ENCODE measurements at places on chromosomes 11 and 22.
A peak's percentile ranks its signal among the peaks of the same experiment; 100 is the strongest.

GRCh38 chr11:65643971-65644370 lies 6.1 kb downstream of the SIPA1 start:
- no peak for DNase-seq

- no peak for DNase-seq
Measured at GRCh38 chr11:114278342-114279065, 17.7 kb upstream of the NNMT start.

GRCh38 chr11:29634244-29634643 lies 382.6 kb downstream of the KCNA4 start:
- DNase-seq = no peak

DNA sequence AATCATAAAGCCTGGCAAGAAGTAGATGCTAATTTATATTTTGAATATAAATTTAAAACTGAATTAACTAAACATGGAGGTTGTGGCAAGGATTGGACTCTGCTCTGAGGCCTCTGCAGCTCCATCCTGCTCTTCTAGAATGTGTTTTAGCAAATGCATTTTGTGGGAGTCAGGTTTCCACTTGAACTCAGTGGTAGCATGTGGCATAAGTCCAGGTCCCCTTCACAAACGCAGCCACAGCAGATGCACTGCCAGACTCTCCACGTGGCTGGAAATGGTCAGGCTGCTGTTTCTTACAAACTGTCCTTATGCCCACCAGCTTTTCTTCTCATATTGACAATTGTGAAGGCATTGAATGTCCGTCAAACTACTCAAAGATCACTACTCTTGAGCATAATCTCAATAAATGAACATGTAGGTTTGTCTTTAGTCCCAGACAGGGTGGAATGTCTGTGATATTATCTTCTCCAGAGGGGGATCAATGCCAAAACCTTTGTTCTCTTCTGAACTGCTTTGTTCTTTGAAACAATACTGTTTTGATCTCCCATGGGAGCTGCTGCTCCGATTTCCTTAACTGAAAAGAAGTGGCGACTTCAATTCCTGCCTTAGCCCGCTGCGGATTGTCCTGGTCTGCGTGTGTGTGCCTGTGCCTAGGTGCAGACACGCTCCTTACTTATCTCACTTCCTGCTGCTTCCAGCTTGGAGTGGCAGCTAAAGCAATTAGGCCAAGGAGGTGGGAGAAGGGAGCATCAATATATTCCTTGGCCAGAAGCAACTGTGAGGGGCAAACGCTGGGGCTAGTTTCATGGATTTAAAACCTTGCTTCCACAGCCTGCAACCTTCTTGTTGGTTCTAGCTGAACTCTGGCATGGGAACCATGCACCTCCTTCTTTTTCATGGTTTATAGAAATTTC lies 24.2 kb downstream of the EIF4G2 start:
- DNase-seq = no peak

GRCh38 chr11:79244241-79244772 lies 196.5 kb downstream of the TENM4 start:
- no peak for DNase-seq

- DNase-seq = no peak
Measured at GRCh38 chr11:12287374-12288211, 89.8 kb upstream of the PARVA start.

DNA sequence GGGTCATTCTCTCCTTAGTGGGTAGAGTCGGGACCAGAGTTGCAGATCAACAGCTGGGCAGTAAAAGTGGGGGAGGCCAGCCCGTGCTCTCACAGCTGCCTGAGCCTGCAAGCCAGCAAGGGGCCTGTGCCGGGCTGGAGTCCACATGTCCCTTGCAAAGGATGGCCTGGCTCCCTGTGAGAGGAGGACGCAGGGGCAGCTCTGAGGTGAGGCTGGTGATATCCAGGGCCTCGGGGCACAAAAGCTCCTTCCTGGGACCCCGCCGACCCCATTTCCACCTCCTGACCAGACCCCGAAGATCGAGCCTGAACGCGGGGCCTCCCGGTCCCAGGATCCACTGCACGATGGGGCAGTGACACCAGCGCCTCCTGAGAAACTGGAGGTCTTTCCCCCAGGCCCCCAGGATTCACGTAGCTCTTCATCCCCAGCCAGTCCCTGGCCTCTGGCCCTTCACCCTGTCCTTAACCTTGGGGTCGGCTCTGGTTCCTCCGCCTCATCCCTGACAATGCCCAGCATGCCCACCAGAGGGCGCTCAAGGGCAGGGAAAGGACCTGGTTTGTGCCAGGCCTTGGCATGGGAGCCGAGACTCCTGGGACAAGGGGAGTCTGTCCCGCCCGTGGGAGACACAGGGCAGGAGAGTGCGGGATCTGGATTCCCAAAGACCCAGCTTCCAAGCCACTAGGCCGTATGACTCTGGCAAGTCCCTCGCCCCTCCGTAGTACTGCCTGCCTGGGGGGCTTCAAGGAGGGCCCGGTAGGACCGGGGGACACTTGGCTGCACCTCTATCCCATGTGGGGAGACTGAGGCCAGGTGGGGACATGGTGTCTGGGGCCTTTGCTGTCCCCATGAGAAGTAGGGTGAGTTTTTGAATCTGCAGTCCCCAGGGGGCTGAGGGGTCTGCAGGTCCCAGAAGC lies 17.8 kb upstream of the WNT7B start:
- peak; percentile 79 for DNase-seq

DNA sequence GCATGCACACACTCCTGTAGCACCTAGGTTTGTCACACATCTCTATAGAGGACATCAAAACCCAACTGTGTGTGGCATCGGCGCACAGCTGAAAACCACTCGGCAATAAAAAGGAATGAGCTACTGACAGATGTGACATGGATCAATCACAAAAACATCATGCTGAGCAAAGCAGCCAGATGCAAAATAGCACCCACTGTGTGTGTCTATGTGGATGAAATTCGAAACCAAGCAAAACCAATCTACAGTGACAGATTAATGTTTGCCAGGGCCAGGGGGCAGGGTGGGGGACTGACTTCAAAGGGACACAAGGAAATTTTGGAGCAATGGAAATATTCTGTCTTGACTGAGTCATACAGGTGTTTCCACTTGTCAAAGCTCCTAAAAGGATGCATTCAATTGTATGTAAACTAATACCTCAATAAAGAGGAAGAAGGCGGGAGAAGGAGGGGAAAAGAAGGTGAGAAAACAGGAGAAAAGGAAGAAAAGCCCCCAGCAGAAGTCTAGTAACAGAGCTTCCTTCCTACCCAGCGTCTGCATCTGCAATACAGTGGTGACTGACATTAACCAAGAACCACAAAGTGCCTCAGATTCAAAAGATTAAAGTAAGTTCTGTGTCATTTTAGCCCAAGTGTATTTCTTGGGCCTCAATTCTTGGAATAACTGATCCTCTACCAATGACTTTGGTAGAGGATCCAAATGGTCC lies 49.8 kb downstream of the PACSIN2 start:
- DNase-seq = no peak

DNA sequence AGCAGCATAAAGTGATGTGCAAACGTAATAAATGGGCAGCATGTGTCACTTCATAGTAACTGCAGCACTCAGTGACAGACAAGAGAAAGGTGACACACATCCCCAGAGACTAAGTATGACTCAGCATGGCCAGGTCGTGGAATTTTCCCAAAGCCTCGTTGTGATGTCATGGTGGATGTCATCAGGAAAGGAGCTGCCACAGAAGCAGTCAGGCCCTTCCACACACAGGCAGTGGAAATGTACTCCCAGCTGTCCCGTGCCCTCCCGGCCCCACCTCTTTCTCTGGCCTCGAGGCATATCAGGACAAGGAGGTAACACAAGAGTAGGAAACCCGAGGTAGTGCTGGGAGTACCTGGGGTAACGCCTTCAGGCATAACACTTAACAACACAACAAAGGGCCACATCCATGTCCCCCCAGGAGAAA lies 8.1 kb downstream of the PC start:
- no peak for DNase-seq

- no peak for DNase-seq
Measured at GRCh38 chr11:45217991-45218390, 68.2 kb downstream of the SYT13 start.

DNA sequence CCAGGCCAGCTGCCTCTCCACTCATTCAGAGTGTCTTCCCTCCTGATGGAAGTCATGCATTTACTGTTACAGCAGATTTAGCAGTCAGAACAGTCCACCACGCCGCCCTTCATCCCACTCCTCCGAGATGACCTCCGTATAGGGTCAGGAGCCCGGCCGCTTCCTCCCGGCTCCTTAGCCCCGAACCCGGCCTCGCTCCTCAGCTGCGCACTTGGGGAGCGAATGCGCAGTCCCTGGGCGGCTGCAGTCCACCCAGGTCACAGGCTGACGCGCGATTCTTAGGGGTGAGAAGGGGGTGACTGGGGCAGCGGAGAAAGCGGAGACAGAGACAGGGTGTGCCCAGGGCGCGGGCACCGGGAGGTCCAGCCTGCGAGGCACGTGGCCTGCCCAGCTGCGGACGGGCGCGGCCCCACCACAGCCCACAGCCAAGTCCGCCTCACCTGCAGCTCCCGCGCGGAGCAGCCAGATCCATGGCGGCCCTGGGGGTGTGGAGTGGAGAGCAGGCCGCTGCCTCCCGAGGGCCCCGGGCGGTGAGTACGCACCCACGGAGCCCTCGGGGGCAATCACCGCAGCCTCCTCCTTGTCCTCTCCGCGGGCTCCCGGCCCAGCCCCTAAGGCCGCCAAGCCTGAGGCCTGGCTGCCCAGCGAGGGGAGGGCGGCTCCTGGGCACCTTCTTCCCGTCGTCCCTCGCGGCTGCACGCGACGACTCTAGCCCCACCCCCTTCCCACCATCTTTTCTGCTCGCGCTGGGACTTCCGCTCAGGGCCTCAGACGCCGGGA lies 286.6 kb downstream of the BRD1 start:
- no peak for DNase-seq

GRCh38 chr11:11450744-11451362 lies 97.8 kb upstream of the CSNK2A3 start:
- DNase-seq = no peak

DNA sequence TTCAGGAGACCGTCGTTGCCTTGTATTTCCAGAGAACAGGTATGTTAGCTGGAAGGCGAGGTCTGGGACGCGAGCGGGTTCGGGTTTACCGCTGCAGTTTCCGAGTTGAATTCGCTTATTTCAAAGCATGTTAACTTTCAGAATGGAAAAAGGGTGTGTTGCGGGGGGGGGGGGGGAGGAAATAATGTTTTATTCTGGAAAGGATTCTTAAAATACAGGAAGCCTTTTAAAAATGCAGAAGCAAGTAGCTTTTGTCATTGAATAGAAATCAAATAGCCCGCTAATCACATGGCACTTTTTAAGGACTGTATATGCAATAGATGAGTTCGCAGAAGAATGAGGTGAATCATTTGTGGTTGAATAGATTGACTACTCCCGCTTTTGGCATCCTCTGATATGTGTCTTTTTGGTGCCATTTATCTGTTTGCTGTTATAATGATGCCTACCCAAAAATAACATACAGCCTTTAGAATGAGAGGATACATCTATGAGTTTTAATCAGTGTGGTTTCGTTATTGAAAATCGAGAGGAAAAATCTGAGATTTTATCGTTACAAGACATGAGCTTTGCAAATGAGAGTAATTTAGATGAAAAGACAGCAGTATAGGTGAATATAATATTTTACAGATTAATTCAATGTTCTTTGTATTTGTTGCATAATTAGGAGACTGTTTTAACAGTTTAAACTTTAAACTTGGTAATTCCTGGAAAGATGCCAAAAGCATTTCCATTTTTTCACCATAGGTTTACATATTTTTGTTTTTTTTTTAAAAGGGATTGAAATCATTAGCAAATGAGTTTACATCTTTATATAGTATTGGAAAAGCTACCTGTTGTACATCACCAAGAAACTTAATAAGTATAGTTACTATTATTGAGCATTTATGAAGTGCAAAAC lies 1.7 kb downstream of the PDE3B start:
- DNase-seq = no peak

DNA sequence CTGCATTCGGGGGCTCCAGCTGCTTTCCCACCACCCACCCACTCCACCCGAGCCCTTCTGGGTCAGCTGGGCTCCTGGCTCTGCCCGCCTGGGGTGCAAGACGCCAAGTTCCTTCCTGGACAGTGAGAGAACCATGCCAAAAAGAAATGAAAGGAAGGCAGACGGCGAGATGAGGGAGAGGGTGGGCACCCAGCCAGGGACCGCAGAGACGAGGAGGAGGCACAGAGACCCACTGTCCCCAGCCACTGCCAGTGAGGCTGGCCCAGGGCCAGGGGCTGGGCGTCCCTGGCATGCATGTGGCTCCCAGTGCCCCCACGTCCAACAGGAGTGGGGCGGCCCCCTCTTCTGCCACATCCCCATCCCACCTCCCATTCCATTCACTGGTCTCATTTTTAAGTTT lies 10.8 kb upstream of the CD81 start:
- DNase-seq = no peak

DNA sequence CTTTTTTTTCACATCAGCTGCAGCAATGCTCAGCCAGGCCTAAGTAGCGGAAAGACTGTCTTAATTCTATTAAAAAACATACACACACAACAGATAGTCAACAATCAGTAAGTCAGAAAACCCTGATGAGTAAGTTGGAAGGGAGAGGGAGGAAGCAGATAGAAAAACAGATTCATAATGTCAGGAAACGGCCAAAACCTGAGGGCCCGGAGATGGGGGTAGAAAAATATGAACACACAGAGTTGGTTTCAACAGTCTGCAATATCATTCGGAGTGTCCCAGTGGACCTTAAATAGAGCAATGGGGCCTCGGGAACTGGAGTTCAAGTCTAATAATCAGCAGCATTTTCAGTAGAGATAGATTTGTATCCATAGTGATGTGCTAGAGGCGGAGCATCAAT lies 14.8 kb downstream of the LRRC55 start:
- DNase-seq = no peak

- no peak for DNase-seq
Measured at GRCh38 chr11:13963949-13964770, 1.6 kb downstream of the SPON1 start.

DNA sequence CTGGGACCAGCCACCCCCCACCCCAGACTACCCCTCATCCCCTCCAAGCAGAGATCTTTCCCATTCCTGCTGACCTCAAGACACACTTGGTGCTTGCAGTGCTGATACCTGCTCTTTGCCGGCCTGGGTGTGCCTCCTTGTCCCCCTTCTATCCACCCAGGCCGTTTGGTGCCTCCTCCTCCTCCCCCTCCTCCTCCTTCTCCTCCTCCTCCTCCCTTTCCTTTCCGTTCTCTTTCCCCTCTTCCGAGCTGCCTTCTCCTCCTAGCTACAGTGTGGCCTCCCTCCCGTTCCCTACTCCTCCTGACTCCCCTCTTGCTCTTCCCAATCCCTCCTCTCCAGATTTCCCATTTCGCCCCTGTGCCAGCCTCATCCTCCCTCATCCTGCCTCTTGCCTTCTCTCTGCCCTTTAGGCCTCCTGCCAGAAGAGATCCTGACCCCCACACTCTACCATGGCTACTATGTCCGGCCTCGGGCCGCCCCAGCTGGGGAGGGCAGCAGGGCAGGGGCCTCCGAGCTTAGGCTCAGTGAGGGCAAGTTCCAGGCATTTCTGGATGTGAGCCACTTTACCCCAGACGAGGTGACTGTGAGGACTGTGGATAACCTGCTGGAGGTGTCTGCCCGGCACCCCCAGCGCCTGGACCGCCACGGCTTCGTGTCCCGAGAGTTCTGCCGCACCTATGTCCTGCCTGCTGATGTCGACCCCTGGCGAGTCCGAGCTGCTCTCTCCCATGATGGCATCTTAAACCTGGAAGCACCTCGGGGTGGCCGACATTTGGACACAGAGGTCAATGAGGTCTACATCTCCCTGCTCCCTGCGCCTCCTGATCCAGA lies 712 bp downstream of the HSPB2 start:
- no peak for DNase-seq

- DNase-seq = no peak
Measured at GRCh38 chr11:13134886-13135285, 125.8 kb downstream of the RASSF10 start.

- DNase-seq = no peak
Measured at GRCh38 chr11:25691959-25692358, 640.0 kb upstream of the ANO3 start.

GRCh38 chr11:21446939-21447590 lies 745.8 kb upstream of the ANO5 start:
- DNase-seq = no peak
